ENCODE measurements at places on chromosomes 16 and 17. TPM values are rescaled to one million over a fixed set of nuclear protein-coding genes. Genes with fewer than 3 reads are reported as not detected.

OR3A3 gene
- polyA plus RNA-seq = not detected

DNA sequence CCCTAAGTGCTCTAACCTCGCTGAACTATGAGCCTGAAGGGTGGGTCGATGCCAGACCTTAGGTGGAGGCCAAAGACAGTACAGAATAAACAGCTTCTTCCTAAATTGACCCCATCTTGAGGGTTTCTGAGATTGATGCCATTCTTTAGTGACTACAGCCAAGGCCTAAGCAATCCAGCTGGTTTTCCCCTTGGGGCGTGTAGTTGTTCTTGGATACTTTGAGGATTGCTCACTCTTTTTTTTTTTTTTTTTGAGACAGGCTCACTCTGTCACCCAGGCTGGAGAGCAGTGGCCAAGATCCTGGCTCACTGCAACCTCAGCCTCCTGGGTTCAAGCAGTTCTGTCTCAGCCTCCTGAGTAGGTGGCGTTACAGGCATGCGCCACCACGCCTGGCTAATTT is 2.0 kb downstream of the OVCA2 start:
- no peak for DNase-seq

- no peak for DNase-seq
These were observed 30.7 kb upstream of the TBX2 start for GRCh38 chr17:61368832-61369450.

DNA sequence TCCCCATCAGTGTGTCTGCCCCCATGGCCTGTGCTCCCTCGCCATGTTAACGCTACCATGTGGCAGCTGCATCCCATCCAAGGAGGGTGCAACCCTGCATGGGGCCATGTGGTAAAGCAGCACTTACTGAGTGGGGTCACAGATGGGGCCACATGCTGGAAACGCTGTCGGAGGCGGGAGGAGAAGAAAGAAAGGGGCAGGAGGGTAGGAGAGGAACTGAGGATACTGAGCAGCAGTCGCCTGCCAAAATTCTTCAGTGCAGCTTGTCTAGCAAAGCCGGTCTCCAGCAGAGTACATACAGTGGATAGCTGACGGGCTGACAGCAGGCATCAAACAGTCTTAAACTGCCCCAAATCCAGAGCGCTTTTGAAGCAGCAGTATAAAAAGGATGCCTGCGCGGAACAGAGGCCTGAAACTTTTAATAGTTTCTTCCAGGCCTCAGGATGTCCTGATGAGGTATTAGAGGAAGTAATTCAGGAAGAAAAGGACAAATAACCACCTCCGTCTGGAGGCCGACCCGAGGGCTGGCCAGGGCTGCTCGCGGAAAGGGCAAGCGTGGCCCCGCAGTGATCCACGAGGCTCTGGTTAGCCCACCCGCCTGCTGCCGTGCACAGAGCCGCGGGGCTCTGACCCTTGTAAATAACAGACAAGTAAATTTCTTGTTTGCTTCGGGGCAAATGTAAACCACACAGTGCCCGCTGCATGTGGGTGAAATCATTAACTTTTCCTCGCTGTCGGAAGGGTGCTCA is 149.0 kb downstream of the CCDC182 start:
- no peak for DNase-seq

GRCh38 chr16:64481497-64481896 is 640.4 kb downstream of the CDH11 start:
- DNase-seq = no peak

- DNase-seq = no peak
These were observed 22.9 kb upstream of the SLC12A3 start for GRCh38 chr16:56842133-56842532.

B4GALNT2 gene
- polyA plus RNA-seq = 0.10 TPM

GRCh38 chr17:65122836-65123756 is 14.1 kb upstream of the RGS9 start:
- DNase-seq = peak; percentile 93

- no peak for DNase-seq
These were observed 60.4 kb upstream of the MMP2 start for GRCh38 chr16:55418586-55418985.

EVI2A gene
- polyA plus RNA-seq = 1.8 TPM
